Stimulated activated CD4-positive, alpha-beta T cell treated with anti-CD3 and anti-CD28 coated beads, Interleukin-1b, Interleukin-23, amount 100 ng/mL, for 24 hours (primary cell): ENCODE measurements at places on chromosomes 1 and 21.

- no peak for DNase-seq
Observed at GRCh38 chr21:27240839-27241238, 274.0 kb upstream of the ADAMTS5 start.

- DNase-seq = no peak
Observed at GRCh38 chr1:230972855-230973271, 5.8 kb downstream of the TTC13 start.

GRCh38 chr1:89085781-89086180 is 20.8 kb upstream of the GBP1 start:
- DNase-seq = no peak

DNA sequence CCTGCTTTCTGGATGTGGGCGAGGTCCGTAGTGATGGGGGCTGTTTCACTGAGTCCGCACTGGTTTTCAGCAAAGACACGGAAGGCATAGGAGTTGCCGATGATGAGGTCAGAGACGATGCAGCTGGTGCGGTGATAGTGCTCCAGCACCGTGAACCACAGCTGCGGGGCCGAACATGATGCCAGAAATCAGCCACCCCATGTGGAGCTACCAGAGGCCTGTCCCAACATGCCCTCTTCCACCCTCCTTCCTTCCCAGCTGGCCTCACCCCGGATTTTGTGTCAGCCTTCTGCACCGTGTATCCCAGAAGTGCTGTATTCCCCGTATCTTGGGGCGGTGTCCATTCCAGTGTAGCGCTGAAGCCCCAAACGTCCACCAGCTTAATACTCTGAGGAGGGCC is 10.0 kb downstream of the MYBPHL start:
- no peak for DNase-seq

GRCh38 chr1:228233136-228233535 is 25.3 kb downstream of the OBSCN start:
- no peak for DNase-seq

GRCh38 chr21:46295177-46295770 is 9.1 kb downstream of the YBEY start:
- DNase-seq = no peak

DNA sequence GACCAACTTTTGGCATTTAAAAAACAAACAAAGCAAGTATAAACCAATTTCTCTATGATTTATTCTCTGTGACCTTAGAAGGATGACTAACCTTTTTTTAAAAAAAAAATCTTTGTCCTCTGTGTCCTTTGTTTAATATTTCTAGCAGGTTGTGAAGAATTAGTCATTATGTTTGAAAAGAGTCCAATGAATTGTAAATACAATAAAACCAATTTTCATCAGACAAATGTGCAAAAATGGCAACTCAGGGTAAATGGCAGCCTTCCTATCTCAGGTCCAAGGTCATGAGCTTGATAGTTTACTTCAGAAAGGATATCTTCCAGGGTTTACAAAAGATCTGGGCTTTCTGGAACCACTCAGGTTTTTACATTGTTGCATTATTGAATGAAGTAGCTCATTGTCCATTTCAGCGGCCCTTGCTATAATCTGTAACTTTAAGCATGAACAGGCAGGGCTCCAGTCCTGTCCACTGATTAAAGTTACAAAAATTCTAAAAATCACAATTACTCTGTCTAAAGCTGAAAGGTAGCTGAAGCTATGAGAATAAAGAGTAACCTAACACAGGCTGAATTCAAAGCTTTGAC is 11.7 kb upstream of the MAP3K21 start:
- DNase-seq = no peak

GRCh38 chr1:236978740-236979139 is 25.5 kb downstream of the MT1HL1 start:
- DNase-seq = no peak

- DNase-seq = no peak
Observed at GRCh38 chr21:20451046-20451445, 547.2 kb upstream of the NCAM2 start.

DNA sequence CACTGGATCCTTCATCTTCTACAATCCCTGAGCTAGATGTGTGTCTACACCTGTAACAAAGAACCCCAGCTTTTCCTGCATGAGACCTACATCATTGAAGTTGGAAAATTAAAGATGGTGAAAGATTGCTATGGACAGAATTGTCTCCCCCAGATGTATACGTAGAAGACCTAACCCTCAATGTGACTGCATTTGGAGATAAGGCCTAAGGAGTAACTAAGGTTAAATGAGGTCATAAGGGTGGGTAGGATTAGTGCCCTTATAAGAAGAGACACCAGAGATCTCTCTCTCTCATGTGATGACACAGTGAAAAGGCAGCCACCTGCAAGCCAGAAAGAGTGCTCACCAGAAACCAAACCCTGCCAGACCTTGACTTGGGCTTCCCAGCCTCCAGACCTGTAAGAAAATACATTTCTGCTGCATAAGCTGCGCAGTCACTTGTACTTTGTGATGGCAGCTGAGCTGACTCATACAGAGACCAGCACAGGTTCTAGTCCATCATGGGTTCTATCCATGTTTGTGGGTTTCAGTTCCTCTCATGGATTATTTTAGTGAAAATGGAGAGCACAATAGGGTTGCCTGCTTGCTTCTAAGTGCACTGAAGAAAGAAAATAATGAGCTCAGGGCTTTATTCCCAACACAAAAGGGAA is 180.8 kb downstream of the TPR start:
- no peak for DNase-seq

DNA sequence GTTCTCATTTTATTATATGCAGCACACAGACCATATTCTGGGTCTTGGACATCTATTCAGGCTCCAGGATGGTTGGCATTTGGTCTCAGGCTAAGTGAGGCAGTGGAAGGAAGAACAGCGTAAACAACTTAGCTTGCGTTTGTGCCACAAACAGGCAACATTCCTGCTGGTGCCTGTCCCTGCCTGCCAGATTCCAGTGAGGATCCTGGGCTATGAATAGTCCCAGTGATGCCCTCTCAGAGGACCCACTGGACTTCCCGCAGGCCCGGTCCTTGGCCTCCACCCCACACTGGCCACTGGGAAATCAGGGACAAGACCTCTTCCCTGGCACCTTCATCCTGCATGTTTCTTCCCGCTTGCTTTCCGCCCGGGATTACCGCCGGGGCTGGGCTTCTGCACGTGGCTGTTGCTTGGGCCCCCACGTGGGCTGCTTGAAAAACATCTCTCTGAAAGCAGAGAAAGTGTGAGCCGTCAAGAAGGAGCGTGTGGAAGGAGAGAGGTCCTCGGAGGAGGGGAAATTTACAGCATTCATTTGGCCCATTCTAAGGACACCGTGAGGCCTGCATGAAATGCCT is 145.1 kb upstream of the WNT4 start:
- DNase-seq = no peak

DNA sequence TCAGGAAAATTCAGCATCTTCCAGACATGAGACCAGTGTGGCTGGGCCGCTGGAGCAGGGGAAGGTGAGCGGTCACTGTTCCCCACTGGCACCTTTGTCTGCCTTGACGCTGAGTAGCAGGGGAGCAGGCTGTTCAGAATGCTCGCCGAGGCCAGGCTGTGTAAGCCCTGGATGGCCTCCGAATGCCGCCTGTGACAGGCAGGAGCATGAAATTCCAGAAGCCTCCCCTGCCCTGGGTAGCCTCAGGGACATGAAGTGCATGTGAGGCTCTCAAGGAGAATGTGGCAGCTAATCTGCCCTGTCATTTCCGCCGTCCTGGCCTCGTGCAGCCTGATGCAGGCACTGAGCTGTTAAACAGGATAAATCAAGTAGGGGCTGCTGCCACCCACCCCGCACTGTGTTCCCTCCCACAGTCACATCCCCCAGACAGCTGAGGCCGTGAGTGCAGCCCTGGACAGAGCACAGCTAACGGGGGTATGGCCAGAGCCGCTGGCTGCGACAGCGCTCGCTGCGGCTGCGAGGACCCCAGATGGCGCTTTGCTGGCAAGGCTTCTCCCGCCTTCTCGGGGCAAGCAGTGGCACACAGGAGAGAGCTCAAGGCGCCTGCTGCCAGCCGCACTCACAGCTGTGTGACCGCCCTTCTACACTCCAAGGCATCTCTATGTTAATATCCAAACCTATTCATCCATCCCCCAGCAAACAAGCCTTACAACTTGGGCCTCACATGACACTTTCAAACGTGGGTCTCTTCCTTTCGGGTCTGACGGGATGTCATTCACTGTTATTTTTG is 105.0 kb upstream of the COL6A1 start:
- no peak for DNase-seq

DNA sequence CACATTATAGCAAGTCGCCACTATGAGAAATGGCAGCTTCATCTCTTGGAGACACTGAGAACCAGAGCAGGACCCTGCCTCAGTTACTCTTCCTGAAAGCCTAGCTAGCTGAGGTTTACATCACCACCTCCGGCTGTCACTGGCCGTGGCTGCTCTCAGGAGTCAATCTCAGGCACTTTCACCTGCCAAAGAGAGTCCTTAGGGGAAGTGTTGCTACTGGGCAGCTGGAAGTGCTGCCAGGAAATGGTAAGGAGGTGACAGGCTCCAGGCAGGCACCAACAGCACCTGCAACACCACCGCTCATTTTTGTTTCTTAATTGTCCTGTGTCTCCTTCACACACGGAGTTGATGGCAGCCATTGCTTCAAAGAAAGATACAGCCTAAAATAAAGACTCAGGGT is 92.5 kb downstream of the DSCAM start:
- DNase-seq = no peak

GRCh38 chr1:200974711-200975110 is 48.8 kb downstream of the KIF21B start:
- no peak for DNase-seq

DNA sequence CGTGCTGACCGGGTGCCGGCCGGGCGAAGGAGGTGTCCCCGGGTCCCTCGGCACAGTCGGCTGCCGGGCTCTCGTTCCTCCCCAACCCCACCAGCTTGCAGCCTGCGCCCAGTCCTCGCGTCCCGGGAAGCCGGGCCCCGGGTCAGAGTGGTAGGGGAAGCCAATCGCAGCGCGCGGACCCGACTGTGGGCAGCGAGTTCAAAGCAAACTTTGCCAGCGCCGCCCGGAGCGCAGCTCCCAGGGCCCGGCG is 328 bp downstream of the MYCL start:
- no peak for DNase-seq

- DNase-seq = no peak
Observed at GRCh38 chr21:14479241-14479786, 66.8 kb downstream of the SAMSN1 start.

DNA sequence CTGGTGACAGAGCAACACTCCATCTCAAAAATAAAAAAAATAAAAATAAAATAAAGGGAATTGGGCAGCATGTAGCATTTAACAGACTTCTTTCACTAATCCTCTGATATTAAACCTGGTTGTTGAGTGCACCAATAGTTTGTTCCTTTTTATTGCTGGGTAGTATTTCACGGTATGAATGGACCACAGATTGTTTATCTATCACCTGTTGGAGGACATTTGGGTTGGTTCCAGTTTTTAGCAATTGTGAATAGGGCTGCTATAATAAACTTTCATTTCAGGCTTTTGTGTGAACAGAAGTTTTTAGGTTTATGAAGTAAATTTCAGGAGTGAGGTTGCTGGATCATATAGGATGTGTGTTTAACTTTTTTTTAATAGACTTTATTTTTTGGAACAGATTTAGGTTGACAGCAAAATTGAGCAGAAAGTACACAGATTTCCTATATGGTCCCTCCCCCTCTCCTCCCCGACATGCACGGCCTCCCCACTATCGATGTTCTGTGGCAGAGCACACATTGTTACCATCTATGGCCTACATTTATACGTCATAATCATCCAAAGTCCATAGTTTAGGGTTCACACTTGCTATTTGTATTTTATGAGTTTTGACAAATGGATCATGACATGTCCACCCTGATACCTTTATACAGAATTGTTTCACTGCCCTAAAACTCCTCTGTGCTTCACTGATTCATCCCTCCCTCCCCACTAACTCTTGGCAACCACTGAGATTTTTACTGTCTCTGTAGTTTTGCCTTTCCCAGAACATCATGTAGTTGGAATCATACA is 66.1 kb upstream of the TMPRSS2 start:
- no peak for DNase-seq

DNA sequence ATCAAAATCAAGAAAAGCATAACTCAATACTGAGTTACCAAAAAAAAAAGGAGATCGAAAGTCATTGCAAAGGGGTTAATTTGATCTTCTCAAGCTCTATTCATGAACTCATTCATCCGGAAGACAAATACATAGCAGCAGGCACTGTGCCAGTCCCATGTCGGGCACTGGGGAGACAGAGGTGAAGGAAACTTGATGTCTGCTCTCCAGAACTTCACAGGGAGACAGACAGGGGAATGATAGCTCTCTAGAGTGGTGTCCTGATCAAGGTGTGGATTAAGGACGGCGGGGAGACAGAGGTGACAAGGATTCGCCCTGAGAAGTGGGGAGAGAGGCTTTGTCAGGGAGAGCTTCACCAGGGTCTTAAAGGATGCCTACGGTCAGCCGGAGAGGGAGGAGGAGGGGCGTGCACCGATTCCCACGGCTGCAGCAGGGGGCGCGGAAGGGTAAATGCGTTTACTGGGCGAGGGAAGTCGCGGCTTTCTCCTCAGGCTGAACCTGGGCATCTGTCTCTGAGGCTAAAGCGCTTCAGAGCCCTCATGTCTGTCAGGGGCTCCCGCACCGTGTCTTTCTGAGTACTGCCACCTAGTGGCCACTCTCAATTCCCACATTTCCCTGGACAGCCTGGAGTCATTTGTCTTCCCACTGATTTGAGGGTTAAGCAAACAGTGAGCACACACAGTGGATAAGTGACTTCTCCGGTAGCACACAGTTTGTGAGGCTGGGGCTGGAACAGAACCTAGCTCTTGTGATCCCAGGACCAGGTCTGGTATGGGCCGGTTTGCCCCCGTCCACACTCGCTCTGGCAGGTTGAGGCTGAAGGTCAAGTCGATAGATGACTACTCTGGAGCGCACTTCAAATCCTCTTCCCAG is 152.8 kb downstream of the TENT5C start:
- DNase-seq = peak; percentile 44

GRCh38 chr1:93690921-93691789 is 9.5 kb upstream of the BCAR3 start:
- DNase-seq = no peak

- no peak for DNase-seq
Observed at GRCh38 chr1:192730198-192730597, 78.6 kb upstream of the RGS2 start.

DNA sequence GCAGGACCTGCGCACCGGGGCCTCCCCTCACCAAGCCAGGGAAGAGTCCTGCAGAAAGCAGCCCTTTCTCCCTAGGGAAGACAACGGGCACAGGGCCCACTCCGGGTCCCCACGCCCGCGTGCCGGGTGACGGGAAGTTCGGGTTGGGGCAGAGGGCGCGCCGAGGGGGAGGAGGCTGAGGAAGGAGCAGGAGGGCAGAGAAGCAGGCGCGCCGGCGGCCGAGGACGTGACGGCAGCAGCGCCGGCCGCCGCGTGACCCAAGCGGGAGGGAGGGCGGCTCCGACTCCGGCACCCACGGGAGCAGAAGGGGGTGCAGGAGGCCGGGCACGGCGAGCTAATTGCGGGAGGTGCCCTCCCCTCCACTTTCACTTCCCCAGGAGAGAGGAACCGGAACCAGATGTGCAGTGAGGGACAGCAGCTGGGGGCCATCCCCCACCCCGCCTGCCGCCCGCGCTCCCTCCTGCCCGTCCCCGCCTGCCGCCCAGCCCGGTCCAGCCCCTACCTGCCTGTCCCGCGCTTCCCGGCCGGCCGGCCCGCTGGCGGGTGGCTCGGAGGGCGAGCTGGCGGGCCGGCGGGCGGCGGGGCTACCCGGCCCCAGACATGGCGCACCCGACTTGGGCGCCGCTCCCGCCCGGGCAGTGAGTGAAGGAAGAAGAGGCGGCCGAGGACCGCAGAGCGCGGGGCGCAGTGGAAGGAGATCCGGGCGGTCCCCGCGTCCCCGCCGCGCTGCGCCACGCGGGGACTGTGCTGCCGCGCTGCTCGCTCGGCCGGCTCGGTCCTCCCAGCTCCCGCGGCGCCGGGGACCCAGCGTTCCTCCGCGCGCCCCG is 510 bp downstream of the DENND4B start:
- DNase-seq = peak; percentile 53
